ENCODE measurements at places on chromosomes 16 and 17.

- DNase-seq: peak; percentile 37
Measured at GRCh38 chr17:51397361-51398127, 137.2 kb downstream of the UTP18 start.

- no peak for DNase-seq
Measured at GRCh38 chr17:69208640-69209039, 20.0 kb downstream of the ABCA10 start.

GRCh38 chr16:29920288-29921033, 5.6 kb downstream of the KCTD13 start:
- DNase-seq: no peak

- DNase-seq: peak; percentile 93
Measured at GRCh38 chr17:41404024-41404671, 6.7 kb upstream of the KRT31 start.

DNA sequence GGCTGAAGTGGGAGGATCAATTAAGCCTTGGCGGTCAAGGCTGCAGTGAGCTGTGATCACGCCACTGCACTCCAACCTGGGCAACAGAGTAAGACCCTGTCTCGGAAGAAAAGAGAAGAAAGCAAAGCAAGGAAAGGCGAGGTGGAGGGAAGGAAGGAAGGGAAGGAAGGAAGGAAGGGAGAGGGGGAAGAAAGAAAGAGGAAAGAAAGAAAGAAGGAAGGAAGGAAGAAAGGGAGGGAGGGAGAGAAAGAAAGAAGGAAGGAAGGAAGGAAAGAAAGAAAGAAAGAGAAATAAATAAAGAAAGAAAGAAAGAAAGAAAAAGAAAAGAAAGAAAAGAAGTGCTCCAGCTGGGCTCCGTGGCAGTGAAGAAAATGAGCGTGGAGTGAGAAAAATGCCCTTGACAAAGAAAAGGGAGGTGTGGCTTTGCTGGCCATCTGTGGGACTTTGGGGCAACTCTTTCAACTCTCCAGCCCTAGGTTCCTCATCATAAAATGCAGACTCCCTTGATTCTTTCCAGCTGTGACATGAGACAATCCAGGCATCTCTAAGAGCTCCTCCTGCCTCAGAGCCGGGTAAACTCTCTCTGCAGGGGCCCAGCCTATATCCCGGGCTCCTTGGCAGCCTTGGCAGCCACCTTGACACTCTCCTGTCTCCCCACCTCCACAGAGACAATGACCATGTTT, 2.4 kb downstream of the GSDMA start:
- no peak for DNase-seq

- no peak for DNase-seq
Measured at GRCh38 chr16:28267356-28267755, 25.0 kb upstream of the SBK1 start.

GRCh38 chr16:71383054-71383773, 24.7 kb downstream of the CALB2 start:
- DNase-seq: no peak

- no peak for DNase-seq
Measured at GRCh38 chr17:51703361-51704341, 443.3 kb downstream of the UTP18 start.

- DNase-seq: no peak
Measured at GRCh38 chr16:11585460-11586377, 1.0 kb downstream of the LITAF start.

- DNase-seq: no peak
Measured at GRCh38 chr17:75511610-75512575, 3.4 kb downstream of the CASKIN2 start.

DNA sequence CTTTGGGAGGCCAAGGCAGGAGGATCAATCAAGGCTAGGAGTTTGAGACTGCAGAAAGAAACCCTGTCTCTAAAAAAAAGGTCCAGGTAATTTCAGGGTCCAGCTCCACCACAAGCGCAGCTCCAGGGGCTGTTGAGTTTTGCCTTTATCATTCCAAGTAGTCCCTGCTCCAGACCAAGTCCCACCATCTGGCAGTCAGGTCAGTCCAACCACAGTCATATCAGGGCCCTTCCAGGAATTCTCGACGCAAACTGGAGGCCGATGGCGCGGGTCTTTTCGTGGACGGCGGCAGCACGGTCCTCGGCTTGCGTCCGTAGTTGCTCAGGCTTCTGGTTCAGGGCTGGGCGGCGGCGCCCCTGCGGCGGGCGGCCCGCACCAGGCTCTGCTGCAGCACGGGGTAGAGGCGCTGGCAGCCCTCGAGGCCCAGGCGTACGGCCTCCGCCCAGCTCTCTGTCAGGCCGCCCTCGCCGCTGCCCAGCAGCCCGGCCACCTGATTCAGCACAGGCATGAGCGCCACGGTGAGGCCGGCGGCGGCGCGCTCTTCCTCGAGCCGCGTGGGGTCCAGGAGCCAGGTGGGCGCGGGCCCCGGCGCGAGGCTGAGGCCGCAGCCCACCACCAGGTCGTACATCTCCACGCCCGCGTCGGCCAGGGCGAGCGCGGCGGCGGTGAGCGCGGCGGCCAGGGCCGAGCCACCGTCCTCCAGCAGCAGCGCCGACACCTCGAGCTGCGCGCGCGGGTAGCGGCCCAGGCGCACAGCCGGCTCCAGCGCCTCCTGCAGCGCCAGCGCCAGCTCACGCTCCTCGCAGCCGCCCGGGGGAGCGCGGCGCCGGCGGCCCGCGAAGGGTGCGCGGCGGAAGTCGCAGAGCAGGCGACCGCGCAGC, 752 bp downstream of the EXOSC6 start:
- no peak for DNase-seq

GRCh38 chr16:78597809-78598570, 498.5 kb downstream of the WWOX start:
- no peak for DNase-seq

Measured in non-pigmented ciliary epithelial cell (primary cell).